Mucosa of descending colon (tissue), 3 donors: ENCODE measurements at places on chromosomes 16 and 17. TPM values are rescaled to one million over a fixed set of nuclear protein-coding genes. Genes with fewer than 3 reads are reported as not detected.

GRCh38 chr17:78127239-78127887 lies 1.2 kb downstream of the TMC6 start:
- DNase-seq, result peak; percentile 82

- no peak for DNase-seq
Observed at GRCh38 chr16:11162586-11163268, 93.3 kb downstream of the SOCS1 start.

- no peak for DNase-seq
Observed at GRCh38 chr16:35410438-35410837, 1951.0 kb downstream of the TP53TG3F start.

- DNase-seq, result no peak
Observed at GRCh38 chr17:67358612-67359011, 7.8 kb downstream of the PSMD12 start.

DNA sequence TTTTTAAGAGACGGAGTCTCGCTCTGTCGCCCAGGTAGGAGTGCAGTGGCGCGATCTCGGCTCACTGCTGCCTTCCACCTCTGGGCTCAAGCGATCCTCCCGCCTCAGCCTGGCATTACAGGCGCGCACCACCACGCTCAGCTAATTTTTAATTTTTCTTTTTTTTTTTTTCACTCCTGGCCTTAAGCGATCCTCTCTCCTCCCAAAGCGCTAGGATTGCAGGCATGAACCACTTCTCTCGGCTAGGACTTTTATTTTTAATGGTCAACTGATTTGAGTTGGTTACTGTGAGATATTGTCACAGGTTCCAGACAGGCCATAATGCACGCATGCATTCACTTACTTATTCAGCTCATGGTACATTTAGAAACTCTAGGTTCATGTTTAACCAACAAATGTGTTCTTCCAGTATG lies 888 bp downstream of the PIGW start:
- no peak for DNase-seq

GRCh38 chr17:50072925-50073324 lies 17.0 kb downstream of the ITGA3 start:
- no peak for DNase-seq

DNA sequence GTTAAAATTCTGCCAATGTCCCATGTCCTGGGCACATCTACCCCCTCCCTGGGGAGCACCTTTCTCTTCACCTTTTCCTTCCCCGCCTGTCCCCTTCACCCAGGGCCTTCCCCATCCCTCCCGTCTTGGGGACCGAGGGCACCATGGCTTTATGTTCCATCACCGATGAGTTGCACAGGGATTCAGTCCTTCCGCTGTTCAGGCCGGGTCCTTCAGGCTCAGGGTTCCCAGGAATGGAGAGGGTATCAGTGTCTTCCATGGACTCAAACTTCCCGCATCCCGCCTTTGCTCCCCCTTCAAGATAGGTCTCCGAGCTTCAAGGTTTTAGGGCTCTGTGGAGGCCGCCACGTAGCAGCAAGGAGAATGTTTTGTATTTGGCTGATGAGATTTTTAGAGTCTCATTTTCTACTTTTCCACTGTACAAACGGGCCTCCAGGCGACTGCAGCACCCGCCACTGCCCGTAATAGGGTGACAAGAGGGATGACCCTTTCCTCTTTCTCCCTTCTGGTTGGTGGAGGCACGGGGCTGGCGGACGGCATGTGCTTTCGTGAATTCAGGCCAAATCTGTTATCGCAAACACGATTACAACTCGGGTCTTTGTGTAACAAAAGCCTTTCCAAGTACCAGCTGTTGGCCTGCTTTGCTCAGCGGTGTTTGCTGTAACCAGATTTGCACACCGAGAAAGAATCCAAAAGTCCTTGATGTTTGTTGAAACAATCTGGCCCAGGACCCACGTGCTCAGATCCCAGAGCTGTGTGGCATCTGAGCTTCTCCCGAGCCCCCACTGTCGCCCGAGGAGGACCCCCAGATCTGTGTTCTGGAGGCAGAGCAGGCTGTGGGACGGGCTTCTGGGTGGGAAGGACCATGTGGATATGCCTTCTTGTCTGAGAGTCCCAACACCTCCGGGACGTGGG lies 236.3 kb downstream of the SEC14L1 start:
- no peak for DNase-seq

DNA sequence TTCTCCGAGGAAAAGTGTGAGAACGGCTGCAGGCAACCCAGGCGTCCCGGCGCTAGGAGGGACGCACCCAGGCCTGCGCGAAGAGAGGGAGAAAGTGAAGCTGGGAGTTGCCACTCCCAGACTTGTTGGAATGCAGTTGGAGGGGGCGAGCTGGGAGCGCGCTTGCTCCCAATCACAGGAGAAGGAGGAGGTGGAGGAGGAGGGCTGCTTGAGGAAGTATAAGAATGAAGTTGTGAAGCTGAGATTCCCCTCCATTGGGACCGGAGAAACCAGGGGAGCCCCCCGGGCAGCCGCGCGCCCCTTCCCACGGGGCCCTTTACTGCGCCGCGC lies at the start of gene ERBB2:
Gene ERBB2 (plus strand): TSS at position 247 of the 330 bp plus-strand sequence. CDS start 175 bp downstream, outside the sequence.
- peak; percentile 87 for DNase-seq

DNA sequence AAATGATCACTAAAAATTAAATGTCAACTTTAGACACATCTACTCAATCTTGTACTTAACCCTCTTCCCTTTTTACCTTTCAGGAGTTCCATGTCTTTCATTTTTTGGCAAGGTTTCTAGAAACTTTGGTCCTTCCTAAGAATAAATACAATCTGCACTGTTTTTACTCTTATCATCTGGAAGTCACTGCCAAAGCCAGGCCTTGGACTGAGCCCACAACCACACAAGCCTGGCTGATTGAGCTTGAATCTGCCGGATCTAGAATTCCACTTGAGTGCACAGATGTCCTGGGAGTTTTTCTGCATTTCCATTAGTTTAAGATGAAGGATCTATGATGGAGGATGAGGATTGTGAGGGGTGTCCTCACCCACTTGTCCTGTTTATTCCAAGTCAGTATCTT lies 126.1 kb downstream of the VPS53 start:
- no peak for DNase-seq

DNA sequence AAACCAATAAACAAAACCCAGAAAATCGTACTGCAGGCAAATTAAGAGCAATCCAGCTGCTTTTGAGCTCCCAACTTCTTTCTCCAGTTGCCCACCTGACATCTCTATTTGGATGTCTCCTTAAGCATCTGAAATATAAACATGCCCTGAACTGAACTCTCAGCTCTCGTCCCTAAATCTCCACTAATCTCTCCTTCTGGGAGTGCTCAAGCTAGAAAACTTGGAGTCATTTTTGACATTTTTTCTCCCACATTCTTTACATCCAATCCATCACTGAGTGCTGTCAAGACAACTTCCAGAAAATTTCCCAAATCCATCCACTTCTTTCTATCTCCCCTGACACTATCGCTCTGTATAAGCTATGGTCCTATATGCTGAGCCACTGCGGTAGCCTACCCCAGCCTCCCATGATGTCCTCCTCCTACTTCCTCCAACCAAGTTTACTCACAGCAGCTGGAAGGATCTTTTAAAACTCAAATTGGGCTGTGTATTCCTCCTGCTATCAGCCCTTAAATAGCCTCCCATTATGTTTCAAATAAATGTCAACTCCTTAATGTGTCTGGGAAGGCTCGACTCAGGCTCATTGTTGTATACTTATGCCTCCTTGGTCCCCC lies 53.1 kb downstream of the HS3ST3B1 start:
- DNase-seq, result no peak

DNA sequence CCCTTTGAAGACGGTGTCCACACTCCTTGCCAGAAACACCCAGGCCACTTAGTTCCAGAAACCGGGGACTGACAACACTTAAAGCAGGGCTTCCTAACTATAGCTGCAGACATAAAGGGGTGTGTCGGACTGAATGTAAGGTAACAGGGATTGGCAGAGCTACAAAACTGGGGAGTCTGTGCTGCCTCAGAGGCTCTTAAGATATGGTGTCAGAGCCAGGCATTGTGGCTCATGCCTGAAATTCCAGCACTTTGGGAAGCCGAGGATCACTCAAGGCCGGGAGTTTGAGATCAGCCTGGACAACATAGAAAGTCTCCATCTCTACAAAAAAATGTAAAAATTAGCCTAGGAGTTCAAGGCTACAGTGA lies 14.2 kb upstream of the NLRC3 start:
- DNase-seq, result no peak

GRCh38 chr16:8949536-8950418 lies 13.9 kb downstream of the USP7 start:
- DNase-seq, result no peak

GRCh38 chr17:50394711-50395110 lies 2.6 kb downstream of the LRRC59 start:
- no peak for DNase-seq

- DNase-seq, result peak; percentile 78
Observed at GRCh38 chr17:32100971-32101631, 41.2 kb upstream of the RHOT1 start.

GRCh38 chr16:23207485-23207884 lies 24.9 kb downstream of the SCNN1G start:
- no peak for DNase-seq

DNA sequence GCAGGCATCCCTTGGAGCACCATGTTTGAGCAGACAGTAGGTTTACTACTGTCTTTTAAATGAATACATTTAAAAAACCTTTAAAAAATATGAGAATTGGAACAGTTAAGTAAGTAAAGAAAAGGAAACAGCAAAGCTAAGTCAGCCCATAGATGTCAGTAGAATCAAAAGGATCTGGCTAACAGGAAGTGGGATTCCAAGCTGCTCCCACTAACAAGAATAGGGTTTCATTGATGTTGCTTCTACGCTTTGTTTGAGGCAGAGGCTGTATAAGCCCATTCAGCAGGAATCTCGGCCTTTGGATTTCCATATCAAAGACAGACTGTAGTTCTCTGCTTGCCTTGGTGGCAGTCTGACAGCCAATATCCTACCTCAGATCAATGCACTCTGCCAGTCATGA lies 122.9 kb upstream of the ELAC2 start:
- DNase-seq, result no peak

GRCh38 chr16:88804552-88805339 lies 1.2 kb downstream of the CDT1 start:
- peak; percentile 78 for DNase-seq

DNA sequence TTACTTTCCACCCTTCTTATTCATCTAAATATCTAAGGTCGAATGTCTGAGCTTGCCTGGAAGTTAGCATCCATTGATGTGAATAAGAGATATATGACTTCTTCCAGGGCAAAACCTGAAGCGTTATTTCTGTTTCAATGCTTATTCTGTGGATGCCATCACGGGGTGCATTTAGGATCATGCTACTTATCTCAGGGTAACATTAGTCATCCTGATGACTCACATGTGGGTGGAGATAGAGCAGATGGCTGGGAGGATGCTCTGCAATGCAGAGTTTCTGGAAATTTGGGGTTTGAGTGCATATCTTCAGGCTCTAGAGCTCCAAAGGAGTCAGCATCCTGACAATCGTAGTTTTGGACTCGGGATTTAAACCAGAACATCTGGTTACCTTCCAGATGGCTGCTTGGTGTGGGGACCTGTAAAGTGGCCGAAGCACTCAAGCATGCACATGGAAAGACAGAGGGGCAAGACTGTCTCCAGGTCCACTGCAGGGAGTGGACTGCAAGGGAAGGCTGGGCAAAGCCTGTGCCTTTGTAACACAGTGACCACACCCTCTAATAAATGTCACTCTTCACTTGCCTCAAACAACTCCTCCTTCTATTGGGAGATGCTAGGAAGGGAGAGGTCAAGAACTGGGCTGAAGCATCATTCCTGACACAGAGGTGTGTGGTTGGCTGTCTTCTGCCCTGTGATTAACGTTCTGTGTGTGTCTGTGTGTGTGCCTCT lies 175.2 kb upstream of the SALL1 start:
- no peak for DNase-seq

GRCh38 chr17:10247810-10248209 lies 49.4 kb upstream of the GAS7 start:
- DNase-seq, result no peak

DNA sequence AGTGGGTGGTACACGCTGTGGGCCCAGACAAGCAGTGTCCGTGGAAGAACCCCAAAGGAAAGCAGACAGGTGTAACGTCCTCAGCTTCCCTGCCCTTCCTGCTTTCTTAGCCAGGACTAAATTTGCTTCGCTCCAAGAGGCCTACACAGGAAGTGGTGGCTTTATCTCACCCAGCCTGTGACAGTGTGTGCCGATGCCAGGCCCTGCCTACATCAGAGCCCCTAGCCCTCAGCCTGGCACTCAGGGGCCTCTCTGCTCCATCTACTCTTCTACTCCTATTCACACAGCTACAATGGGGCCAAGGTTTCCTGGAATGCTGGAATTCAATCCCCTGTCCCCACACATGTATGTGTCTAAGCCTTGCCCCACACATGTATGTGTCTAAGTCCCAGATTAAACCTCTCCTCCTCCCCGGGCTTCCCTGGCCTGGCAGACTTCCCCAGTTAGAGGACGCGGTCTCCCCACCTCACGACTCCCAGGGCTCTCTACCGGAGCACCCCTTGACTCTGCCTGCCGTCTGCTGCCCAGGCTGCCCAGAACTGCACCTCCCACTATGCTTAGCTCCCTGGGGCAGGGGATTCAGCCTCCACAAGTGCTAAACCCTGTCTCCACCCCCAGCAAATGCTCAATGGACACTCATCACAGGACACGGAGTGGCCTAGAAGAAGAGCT lies 8.2 kb downstream of the PGAP3 start:
- DNase-seq, result peak; percentile 46

GRCh38 chr16:87057211-87057881 lies 259.8 kb downstream of the C16orf95 start:
- DNase-seq, result no peak

- DNase-seq, result no peak
Observed at GRCh38 chr16:53773150-53773846, 69.3 kb downstream of the FTO start.

DNA sequence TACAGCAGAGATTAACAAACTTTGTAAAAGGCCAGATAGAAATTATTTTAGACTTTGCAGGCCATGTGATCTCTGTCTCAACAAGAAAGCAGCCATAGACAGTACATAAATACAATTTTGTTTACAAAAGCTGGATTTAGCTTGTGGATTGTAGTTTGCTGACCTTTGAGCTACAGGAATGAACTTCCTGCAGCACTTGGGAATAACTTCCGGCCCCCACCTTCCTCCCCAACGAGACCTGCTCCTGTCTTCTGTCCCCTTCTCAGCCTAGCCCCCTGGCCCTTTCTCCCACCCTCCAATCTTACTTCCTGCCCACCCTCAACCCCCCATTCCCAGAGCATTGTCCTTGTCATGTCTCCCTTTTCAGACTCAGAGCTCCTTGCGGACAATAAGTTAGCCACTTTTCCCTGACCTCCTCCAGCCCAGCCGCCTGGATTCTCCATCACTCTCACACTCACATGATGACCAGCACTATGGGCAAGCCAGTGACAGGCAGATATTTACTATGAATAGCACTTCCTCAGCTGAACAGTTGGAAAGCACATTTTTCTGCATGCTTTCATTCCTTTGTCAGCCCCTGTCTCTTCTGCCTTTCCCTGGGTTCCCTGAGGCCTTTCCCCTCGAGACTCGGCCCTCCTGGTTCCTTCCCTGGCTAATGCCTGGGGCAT lies 27.6 kb upstream of the DLX3 start:
- peak; percentile 3 for DNase-seq

GRCh38 chr17:8359769-8360168 lies 16.7 kb downstream of the KRABD2 start:
- no peak for DNase-seq

GRCh38 chr16:51723036-51723724 lies 572.1 kb upstream of the SALL1 start:
- no peak for DNase-seq

Gene WNK4
- 32.4 TPM for total RNA-seq

Gene KIF19
- total RNA-seq, result 2.4 TPM

Gene ASIC2
- total RNA-seq, result 4.6 TPM

Gene VWA3A
- total RNA-seq, result 0.46 TPM

Gene CSNK2A2
- 45.5 TPM for total RNA-seq

Gene TEX19
- total RNA-seq, result not detected

Gene KRT33B
- total RNA-seq, result not detected

Gene TBC1D3E
- total RNA-seq, result not detected

Gene FBXO39
- 0.16 TPM for total RNA-seq

Gene KLHL11
- total RNA-seq, result 14.7 TPM
